ENCODE measurements at places on chromosomes 6 and 20.

DNA sequence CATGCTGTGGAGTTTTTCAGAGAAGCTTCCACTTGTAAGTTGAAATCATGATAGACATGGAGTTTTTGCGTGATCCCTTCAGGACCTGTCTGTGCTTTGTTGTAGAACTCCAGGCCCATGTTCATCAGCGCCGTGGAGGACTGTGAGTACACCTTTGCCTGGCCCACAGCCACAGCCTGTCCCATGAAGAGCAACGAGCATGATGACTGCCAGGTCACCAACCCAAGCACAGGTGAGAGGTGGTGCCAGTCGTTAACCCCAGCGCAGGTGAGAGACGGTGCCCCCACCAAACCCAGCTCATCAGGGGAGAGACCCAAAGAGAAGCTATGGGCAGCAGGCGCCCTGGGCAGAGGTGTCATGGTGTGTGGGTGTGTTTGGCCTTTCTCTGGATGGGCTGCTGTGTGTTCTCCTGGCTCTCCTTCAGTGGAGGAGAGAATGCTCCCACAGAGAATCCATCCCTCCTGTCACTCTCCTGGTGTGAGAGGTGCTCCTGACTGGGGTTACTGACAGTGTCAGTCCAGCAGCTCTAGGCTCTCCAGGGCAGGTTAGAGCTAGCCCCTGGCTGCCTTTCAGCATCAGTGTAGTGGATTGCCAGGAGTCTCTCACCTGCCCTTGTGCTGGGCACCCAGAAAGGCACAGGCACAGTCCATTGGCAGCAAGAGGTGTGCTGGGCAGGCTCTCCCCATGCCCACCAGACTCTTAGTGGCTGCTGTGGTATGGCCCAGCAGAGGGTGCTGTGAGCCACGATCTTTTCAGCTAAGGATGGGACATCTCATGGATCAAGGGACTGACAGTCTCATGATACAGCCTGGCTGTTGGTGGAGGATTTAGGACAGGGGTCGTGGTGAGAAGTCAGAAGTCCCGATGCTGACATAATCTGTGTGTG, 49.6 kb upstream of the SLC22A1 start:
- DNase-seq, result no peak

DNA sequence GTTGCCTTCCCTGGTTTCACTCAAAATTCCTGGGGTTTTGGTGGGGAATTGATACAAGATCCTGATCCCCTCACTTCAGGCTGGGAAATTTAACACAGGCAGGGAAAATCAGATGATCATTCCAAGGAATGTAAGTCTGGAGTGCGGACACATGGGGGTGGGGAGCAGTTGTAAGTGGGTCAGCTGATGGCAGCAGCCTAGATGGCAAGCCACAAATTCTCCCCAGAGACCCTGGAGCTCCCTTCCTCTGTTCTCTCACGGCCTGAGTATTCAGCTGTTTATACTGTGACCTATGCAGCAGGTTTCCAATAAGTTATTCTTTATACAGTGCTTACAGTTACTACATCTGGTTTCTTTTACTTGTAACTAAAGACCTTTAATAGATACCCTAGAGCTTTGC, 144.9 kb downstream of the SH3BGRL2 start:
- no peak for DNase-seq

GRCh38 chr6:161254464-161255253, 19.2 kb downstream of the AGPAT4 start:
- no peak for DNase-seq

DNA sequence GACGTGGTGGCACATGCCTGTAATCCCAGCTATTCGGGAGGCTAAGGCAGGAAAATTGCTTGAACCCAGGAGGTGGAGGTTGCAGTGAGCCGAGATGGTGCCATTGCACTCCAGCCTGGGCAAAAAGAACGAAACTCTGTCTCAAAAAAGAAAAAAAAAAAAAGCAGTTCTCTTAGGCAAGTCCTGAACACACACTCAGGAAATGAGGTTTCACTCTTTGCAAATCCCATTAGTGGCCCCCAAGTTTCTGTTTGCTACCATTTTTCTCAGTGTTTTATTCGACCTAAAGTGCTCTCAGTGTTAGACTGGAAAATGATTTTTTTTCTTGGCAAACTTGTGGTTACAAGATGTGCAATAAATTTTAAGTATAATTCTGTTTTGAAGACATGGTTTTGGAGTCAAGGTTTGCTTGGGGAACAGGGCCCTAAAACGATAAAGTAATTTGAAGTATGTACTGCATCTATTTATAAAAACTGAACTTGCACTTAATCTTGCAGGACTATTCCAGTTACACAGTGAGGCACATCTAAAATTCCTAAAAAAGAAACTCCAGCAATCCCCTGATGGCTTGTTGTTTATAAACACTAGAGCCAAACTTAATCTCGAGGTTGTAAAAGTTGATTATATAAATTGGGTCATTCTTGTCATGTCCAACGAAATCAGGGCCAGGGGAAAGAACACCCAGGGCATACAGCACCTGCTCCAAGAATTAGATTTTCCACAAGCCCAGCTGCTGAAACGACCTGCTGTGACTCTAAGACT, 42.6 kb downstream of the MAP1LC3A start:
- DNase-seq, result no peak

DNA sequence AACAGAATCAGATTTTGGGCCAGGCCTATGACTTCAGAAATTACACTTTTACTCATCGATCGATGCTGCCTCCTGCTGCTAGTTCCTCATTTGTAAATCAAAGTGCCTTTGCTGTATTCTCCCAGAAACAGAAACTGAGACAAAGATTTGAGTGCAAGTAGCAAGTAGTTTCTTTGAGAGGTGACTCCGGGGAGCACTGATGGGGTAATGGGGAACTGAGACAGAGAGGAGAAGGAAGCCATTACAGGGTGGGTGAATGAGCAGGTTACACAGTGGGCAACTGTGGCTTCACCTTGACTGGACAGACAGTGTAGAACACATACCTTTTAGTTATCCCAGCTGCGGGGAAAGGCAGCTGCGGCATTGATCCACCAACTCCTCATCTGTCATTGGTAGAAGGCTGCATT, 9.7 kb upstream of the CD40 start:
- DNase-seq, result no peak

All from right atrium auricular region (tissue), 2 donors.